Peyer's patch (tissue), 4 donors: ENCODE measurements at places on chromosomes 3 and 15.

- no peak for DNase-seq
These were observed 97.1 kb upstream of the SNRPA1 start for GRCh38 chr15:101391981-101392640.

GRCh38 chr3:177764377-177764912 is 567.2 kb upstream of the TBL1XR1 start:
- no peak for DNase-seq

DNA sequence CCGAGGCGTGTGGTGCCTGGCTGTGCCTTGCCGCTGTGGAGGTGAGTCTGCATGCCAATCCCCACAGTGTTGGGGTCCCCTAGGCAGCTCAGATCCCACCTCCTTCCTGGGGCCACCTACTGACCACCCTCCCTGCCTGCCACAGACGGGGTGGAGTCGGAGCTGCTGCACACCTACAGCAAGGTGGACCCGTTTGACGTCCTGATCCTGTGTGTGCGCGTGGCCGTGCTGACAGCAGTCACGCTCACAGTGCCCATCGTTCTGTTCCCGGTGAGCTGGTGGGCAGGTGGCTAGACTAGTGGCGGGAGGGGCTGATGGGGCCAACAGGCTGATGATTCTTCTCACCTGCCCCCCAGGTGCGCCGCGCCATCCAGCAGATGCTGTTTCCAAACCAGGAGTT is 13.4 kb downstream of the SLC38A3 start:
- no peak for DNase-seq

DNA sequence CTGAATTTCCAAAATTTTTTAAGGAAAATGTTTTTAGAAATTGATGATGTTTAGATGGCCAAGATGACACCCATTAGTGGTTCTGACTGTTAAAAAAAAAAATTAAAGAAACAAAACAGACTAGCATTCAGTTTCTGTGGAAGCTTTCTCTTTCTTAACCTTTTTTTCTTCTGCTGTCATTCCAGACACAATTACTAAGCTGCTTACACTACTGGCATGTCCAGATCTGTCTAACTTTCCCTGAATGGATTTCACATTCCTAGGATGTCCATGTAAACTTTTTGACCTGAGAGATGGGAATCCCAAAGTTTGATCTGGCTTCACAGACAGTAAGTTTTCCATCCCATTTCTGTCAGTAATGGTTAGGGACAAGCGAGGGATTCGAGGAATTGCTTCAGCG is 10.3 kb upstream of the MTMR10 start:
- DNase-seq = no peak

DNA sequence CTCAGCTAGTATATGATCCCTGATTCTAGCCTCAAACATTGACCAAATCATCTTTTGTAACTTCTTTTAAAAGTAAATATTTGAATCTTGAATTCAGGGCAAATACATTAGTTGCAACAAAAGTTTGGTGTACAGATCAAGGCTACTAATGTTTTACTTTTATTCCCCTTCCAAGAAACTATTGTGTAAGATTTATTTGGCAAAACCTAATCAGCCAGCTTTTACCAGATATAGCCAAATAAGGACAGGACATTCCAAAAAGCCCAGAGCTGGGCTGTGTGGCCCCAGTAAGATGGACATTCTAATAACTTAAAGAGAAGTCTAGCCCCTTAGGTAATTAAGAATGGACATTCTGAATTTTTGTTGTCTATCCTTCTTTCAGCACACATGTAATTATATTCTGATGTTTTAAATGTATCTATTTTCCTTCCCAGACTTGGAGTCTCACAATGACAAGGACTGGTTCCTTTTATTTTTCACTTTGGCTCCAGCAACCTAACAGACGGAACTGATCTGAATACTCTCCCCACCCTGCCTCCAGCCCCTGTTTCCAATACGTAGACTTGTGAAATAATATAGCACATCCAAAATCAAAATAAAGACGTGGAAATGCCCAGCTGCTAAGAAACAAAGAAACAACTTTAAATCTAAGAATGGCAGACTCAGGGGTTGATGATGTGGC is 48.1 kb downstream of the STARD5 start:
- DNase-seq = no peak

DNA sequence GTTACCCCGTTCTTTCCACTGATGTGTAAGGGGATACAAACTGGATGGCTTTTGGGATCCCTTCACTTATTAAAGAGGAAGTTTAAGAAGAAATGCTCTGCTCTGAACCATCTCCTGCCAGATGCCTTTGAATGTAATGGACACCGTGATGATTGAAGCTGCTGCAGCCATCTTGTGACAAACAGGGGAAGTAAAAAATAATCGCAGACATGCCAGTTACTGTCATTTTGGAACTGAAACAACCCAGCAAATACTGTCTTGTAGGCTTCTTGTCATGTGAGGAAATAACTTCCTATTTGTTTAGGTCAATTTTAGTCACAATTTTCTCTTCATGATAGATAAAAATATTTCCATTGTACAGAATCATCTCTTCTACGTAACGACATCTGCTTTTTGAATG is 224.0 kb downstream of the CHL1 start:
- DNase-seq = no peak

DNA sequence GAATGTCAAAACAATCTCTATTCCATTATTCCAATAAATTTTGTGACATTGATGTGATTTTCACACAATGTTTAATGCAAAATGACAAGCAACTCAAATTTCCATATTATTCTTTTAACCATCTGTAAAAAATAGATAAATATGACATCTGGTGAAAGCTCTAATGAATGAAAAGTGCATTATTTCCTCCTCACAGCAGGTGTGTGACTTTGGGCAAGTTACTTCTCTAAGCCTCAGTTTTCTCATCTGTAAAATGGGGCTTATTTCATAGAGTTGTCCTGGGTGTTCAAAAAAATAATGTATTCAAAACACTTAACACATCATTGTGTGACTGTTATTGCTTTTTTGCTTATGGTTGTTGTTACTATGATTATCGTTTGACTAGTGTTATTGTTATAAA is 70.4 kb downstream of the THBS1 start:
- no peak for DNase-seq

DNA sequence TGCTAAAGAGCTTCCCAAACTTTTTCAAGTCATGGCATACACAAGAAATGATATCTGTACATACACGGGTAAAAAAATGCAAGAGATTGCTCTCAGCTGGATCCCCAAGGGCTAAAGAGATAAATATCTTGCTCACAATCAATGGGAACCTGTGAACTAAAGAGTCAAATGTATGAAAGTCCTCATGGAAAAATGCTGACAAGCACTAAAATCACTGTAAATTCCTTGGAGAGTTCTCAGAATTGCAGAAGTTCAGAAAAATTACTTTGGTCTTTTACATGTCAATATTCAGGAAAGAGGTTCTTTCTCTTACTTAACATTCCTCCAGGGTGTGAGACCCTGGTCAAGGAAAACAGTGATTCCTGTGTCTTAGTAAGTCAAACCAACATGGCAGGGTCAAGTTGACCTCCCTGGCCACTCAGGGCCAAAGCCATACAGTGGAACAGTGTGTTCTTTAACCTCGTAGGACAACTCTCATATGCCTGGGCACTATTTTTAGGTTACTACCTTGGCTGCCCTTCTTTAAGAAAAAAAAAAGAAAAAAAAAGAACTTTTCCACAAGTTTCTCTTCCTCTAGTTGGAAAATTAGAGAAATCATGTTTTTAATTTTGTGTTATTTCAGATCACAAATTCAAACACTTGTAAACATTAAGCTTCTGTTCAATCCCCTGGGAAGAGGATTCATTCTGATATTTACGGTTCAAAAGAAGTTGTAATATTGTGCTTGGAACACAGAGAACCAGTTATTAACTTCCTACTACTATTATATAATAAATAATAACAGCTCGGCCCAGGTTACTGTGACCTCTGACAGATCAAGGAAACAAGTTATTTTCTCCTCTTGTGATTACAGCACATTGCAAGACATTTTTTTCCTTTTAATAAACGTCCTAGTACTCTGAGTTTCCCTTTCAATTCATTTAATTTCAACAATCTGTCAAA is 12.5 kb downstream of the SSR3 start:
- no peak for DNase-seq

- DNase-seq = peak; percentile 85
These were observed at the start of gene MELTF for GRCh38 chr3:197029511-197030167. MELTF (minus strand) TSS chr3:197029817; CDS start chr3:197029702, 115 bp downstream.

DNA sequence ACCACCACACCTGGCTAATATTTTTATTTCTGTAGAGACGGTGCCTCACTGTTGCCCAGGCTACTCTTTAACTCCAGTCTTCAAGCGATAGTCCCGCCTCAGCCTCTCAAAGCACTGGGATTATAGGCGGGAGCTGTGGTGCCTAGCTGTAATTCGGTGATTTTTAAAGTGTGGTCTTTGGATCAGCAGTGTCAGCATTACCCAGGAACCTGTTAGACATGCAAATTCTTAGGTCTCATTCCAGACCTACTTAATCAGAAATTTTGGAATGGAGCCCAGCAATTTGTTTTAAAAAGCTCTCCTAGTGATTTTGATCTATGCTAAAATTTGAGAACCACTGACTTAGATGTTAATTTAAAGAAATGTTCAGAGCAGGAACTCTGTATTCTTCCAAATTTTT is 51.9 kb downstream of the GOLM2 start:
- no peak for DNase-seq

DNA sequence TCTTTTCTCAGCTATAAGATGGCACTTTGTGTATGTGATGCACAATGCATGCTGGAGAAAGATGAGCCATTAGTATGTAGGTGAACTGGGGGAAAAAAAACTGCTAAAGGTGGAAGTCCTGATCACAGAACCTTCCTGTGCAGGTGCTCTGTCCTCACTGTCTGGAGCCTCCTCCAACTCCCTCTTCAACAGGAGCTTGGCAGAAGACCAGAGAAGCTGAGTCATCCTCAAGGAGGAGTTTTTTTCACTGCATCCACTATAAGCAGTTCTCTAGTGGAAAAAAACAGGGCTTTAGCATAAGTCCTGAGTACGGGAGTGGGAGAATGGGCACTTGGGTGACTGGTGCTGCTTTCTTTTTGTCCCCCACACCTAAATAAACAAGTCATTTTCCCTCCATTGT is 168.4 kb upstream of the CADPS start:
- DNase-seq = no peak

DNA sequence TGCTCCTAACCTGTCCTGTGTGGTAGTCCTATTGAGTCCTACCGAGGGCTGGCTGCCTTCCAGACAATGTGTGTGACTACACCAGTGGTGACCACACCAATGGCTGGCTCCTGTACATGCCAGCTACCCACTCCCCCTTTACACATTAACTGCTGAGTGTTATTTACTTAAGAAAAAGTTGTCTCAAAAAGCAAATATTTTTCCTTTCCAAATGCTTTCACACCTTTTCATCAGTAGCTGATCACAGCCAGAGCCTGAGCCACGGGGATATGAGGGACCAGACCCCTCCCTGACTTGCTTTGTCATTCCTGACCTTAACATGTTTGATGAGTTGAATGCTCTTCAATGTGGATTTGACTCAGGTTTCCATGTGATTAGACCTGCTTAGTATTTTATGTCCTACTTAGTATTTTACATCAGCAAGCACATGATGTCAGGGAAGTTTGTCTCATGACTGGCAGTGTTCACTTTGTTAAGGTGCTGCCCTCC is 29.6 kb upstream of the GREM1 start:
- DNase-seq = no peak

DNA sequence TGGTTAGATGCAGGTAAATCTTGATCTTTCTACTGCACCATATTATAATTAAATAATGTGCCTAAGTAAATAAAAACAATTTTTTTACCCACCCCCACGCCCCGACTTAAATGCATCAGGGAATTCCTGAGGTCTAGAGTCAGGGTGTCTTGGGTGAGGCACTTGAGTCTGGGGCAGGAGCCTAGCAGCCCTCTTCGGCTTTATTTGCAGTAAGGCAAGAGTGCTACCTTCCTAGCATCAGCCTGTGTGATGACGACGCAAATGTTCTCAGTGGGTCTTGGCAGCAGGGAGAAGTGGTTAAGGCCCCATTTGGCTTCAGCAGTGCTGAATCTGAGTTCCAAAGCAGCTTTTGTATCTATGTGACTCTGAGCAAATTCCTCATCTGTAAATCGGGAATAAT is 88.7 kb downstream of the POLR2M start:
- no peak for DNase-seq

- DNase-seq = no peak
These were observed 384.3 kb downstream of the ROBO1 start for GRCh38 chr3:79383402-79384012.
